ENCODE measurements at places on chromosomes 6 and 20.

DNA sequence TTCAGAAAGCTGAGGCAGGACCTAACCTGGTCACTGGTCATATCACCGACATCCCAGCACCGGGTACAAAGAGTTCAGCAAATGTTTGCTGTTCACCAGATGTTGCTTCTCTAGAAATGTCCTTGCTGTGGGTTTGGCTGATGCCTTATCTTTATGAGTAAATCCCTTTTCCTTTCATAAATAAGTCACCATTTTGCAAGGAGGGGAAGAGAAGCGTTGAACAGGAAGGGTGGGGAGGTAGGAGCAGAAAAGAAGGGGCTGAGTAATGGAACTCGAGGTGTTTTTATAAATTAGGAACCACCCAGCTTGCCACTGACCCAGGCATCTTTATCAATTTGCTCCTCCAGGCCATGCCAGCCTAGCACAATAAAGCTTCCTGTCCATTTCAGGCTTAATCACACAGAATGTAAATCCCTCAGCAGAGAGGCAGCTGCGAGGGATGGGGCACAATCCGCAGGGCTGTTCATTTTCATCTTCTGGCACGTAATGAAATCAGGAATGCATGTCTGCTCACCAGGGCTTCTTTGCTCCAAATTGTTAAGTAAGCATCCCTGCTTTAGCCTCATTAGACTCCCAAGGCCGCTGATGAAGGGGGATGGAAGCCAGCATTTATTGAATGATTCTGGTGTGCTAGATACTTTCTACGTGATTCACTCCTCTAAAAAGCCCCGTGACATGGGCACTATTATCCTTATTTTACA lies 371.9 kb upstream of the CHD6 start:
- no peak for DNase-seq

- DNase-seq, result no peak
Observed at GRCh38 chr6:47964969-47965368, 146.0 kb downstream of the PTCHD4 start.

DNA sequence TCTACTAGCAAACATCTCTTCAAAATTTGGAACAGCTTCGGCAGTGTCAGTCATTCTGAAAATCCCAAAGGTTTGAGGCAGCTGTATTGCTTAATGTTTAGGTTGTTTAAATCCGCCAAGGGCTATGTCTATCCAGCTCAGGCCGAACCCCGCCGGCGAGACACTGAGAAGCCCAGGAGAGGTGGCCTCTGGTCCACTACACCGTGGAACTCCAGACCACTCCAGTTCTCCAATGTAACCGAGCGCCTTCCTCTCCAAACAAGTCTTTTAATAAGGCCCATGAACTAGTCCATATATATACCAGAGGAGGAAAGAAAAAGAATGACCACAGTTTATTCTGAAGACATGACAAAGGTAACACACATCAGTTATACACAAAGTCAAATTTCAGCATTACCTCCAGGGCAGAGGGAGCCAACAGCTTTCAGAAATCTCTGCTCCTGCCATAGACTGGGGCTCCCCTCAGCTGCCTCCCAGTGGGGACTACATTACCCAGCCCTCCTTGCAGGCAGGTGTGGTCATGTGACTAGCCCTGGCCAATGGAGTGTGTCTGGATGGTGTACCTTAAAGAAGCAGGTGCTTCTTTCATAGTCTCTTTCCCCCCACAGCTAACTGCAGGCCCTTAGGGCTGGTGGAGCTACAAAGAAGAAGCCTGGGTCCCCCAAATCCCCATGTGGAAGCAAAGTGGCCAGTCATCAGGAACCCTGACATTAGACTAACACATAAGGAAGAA lies at the start of gene RAMACL:
Gene RAMACL, minus strand, starts transcription at position 255 of the 733 bp plus-strand sequence. Its CDS starts 201 bp downstream, at position 54.
- no peak for DNase-seq

- DNase-seq, result no peak
Observed at GRCh38 chr20:57049296-57049695, 217.1 kb downstream of the BMP7 start.

DNA sequence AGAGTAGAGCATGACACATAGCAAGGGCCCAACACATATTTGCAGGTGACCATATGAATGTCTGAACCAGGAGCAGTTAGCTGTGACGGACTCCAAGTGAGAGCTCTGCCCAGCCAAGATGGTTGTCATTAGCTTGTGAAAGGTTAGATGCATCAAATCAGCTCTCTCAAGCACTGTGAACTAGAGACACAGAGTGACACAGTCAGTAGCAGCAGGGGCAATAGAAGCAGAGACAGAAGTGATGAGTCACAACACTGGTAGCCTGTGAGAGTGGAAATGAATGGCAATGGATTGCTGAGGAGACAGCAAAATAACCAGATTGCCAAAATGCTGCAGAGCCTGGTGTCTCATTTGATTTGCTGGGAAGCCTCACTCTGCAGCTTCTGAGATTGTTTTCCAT lies 558.9 kb downstream of the PKHD1 start:
- no peak for DNase-seq

DNA sequence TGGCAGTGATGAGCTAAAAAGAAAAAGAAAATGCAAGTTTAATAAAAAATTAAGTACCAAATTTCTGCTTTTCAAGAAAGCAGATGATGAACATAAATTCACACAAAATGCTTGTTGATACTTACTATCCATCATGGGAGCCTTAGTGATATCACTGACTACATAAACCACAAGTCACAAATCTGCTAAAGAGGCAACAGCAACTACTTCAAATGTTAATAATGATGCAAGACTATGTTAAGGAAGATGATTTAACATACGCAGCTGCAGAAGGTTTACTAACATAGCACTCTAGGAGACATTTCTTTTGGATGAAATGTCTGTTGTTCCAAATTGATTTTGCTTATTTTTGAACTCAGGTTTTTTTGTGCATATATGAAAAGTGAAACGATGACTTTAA lies 18.6 kb downstream of the FYN start:
- no peak for DNase-seq

DNA sequence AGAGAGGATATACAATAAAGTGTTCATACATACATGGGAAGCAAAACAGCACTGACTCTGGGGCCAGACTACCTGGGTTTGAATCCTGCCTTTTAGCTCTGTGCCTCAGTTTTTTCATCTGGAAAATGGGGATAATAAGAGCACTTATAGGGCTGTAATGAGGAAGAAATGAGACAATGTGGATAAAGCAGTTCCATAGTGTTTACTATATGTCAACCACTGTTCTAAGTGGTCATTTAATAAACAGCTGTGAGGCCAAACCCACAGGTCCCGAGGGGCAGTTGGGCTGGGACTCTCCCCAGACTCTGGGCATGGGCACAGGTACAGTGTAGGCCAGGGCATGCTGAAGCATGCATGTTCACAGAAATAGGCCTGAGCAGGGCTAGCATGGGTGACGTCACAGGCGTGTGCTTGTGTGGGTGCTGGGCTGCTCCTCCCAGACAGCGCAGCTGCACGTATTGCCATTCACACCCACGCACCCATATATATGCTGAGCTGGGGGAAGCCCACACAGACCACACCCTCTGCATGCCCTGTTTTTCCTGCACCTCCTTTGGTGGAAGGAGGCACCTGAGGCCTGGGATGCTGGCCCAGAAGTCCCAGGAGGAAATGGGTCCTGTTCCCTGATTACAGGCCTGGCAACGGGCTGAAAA lies 3.5 kb upstream of the PLCG1 start:
- DNase-seq, result no peak

DNA sequence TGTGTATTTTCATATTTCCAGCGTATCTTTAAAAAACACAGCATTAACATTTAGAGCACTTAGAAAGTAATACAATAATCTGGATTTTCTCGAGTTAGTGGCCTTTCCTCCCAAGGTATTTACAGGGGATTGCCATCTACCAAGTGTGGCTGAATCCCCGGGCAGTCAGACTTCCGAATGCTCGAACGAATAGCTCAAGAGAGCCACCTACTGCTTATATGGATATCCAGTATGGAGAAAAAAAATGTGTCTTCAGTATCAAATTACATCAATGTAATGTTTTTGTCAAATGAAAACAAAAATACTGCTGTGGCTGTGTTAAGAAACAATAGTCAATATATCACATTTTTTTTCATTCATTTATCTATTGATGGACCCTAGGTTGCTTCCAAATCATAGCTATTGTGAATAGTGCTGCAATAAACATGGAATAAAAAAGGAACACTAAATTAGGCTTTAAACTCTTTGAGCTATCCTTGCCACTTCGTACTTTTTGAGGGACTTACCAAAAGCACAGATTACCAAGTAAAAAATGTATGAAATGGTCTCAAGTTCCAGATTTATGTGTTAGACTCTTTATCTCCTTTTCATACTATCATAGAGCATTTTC lies 654.5 kb upstream of the PTCHD4 start:
- peak; percentile 70 for DNase-seq

GRCh38 chr6:133816171-133816570 lies 72.7 kb upstream of the TCF21 start:
- DNase-seq, result no peak

GRCh38 chr6:135008072-135008940 lies 46.3 kb downstream of the HBS1L start:
- no peak for DNase-seq

DNA sequence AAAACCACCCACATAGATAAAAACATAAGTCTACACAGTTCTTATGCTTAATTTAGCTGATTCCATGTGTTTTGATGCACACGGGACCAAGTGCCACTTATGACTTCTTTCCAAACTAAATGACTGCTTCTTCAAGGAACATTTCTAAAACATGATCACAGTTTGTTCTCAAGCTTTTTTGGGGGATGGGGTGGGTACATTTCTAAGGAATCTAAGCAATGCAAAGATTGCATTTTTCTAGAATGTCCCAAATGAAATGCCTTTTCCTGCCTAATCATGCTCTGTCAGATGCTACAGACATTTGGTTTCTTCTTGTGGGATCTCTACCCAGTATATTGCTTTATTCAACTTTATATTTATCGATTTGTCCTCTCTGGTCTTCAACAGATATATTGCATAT lies 496.8 kb upstream of the JAG1 start:
- no peak for DNase-seq

GRCh38 chr6:42740725-42741124 lies 5.2 kb downstream of the TBCC start:
- DNase-seq, result no peak

DNA sequence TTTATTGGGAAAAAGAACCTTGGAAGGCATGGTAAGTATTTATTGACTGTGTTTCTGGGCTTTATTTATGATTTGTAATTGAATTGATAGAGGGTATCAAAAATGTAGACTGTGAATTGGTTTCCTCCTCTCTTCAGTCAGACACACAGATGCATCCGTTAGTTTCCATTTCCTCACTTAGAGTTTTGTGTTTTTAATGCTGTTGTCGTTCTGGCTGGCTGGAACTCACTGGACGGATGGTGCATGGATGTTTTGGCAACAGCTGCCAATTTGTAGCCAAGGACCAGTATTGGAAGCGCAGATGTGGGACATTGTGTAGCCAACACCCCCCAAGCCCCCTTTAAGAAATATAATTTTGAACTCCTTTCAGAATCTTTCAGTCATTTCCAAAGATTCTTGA lies 134.5 kb downstream of the JARID2 start:
- DNase-seq, result no peak

GRCh38 chr20:14446446-14446845 lies 109.0 kb upstream of the FLRT3 start:
- no peak for DNase-seq

- DNase-seq, result peak; percentile 36
Observed at GRCh38 chr6:12339808-12340487, 49.8 kb downstream of the EDN1 start.

DNA sequence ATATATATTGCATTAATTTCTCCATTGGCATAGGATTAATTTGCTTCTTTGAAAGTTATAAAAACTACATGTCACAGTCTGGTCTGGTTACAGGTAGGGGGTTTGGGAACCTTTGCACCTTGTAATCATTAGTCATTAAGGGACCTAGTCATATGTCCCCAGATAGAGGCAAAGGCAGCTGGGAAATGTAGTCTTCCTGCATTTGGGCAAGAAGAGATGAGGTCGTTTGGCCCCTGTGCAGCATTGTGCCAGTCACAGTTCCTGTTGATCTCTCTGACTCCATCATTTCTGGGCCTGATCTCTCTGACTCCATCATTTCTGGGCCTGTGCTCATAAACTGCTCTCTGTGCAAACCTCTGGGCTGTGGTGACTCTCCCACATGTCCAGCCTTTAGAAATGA lies 73.2 kb downstream of the BCKDHB start:
- DNase-seq, result no peak

DNA sequence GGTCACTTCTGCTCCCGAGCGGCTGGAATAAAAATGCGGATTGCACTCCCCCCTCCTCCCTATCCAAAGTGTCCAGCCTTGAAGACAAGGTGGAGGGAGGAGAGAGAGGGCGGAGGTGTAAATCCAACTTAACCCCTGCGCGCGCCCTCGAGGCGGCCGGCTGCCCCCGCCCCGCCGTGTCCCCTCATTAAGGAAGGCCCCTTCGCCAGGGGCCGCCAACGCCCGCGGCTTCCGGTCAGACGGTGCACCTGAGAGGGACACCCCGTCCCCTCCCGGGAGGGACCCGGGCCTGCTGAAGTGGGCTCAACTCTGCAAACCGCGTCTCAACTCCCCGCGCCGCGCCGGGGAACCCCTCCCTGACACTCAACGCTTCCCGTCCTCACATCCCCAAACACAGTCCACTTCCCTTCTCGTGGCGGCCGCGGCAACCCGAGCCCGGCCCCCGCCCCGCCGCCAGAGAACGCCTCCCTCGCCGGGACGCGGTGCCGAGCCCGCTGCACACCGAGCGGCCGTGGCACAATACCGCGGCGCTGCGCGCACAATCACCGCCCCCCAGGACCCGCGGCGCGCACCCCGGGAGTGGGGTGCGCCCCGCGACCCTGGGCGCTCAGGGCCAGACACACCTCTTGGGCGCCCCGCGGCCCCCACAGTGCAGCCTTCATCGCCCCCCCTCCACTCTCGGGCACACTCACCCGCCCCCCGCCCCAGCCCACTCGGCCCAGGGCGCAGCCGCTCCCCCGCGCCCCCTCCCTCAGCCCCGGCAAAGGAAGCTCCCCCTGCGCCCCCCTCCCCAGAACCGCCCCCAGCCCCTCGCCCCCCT lies 102.5 kb downstream of the NOL4L start:
- no peak for DNase-seq

- DNase-seq, result no peak
Observed at GRCh38 chr6:155943635-155944034, 488.0 kb upstream of the NOX3 start.

DNA sequence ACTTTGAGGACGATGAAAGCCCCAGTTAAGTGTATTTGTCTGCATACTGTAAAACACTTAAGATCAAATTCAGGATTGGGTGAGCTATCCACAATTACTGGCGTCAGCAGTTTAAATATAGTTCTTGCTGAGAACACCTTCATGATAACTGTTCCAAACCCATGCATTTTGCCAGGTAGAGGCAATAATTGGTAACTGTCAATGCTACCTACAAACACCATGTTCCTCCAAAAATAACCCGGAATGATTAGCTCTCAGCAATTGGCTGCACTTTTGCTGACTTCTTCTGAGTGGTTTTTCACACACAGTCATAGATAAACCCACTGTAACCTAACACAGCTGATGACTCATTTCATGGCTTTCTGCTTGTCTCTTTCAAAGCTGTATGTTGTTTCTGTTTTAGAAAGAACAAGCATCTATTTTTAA lies 1358.6 kb upstream of the GJE1 start:
- no peak for DNase-seq

GRCh38 chr6:134081506-134081905 lies 29.1 kb upstream of the SLC2A12 start:
- DNase-seq, result no peak
